ENCODE measurements at places on chromosomes 4 and X.

DNA sequence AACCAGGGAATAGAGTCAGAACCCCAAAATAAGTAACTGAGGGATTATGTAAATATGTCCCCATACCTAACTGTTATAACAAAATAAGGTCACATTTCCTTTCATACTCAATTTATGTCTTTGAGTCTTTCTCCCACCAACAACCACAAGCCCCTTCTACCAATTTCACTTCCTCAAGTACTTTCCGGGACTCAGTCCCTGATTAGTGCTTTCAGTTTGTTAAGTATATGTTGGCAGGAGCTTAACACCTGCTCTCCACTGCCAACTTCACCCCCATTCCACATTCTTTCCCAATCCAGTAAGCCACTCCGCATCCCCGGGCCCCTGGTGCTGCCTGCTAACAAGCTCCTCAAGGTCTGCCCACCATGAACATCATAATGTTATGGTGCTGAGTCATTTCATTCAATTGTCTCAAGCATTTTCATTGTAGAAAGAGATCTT lies 71.3 kb upstream of the SPRY1 start:
- DNase-seq, result no peak

GRCh38 chr4:110663738-110664444 lies 41.0 kb upstream of the PITX2 start:
- DNase-seq, result no peak

DNA sequence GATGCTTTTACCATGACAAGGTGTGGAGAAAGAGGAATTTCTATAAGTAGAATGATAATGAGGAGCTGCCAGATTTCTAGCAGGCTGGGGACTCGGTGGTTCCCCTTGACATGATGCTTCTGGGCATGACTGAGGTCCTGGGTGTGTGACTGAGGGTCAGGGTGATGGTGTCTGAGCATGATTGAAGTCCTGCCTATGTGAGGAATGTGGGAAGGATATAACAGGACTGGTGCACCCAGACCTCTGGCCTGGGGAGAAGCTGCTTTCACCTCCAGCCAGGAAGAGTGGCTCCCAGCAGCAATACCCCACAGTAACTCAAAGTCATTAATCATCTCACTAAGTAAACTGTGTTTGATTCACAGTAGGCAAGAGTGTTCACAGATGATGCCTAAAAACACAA lies 17.4 kb downstream of the SORBS2 start:
- no peak for DNase-seq

DNA sequence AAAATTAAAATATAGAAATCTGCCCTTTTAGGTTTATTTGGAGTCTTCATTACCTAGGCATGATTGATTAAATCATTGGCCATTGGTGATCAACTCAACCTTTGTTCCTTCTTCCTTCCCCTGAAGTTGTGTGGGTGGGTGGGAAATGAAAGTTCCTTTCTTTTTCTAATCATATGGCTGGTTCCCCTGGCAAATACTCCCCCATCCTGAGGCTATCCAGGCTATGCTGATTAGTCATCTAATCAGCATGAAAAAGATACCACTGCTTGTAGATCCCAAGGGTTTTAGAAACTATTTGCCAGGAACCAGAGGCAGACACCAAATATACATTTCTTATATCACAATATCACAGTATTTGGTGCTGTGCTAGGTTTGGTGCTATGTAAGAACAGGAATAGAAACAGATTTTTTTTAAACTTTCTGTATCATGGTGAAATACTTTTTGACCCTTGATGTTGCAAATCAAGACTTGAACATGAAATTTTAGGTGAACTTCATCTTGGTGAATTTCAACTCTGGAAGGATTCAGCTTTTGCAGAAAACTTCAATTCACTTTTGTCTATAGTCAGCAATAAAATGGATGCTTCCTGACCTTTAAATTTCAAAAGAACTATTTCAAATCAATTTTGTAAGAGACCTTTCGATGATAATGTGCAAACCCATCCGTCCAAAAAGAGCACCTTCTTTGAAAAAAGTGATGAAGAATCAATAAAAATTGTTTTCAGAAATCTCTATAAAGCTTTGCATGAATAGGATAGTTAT lies 71.1 kb downstream of the CCSER1 start:
- no peak for DNase-seq

- DNase-seq, result peak; percentile 50
Observed at GRCh38 chr4:54658252-54659093, 716 bp downstream of the KIT start.

GRCh38 chr4:60962286-60962685 lies 237.8 kb upstream of the ADGRL3 start:
- no peak for DNase-seq

- no peak for DNase-seq
Observed at GRCh38 chr4:188732131-188732530, 592.9 kb downstream of the TRIML1 start.

- DNase-seq, result no peak
Observed at GRCh38 chr4:188707036-188707435, 567.8 kb downstream of the TRIML1 start.

- DNase-seq, result no peak
Observed at GRCh38 chr4:65033899-65034298, 624.6 kb upstream of the TECRL start.

- DNase-seq, result no peak
Observed at GRCh38 chr4:87399148-87399547, 8.2 kb upstream of the HSD17B11 start.

DNA sequence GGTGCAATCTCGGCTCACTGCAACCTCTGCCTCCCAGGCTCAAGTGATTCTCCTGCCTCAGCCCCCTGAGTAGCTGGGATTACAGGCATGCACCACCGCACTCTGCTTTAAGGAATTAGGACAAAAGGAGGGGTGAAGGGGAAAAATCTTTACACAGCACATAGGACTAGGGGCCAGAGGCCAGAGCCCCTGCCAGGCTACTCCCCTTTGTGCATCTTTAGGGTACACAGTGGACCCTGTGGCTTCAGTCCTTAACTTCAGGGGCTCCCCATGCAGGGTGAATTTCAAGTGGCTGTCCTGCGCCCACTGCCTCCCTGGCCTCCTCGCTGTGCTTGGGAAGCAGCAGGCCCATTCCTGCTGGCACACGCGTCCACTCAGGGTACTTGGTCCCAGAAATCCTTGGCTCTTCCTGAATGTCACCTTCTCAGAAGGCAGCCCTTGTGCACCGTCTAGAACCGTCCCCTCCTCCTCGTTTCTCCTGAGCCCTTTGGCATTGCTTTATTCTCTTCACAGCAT lies 138.9 kb upstream of the PSAPL1 start:
- no peak for DNase-seq

- DNase-seq, result no peak
Observed at GRCh38 chr4:3668825-3669552, 97.2 kb upstream of the ADRA2C start.

GRCh38 chr4:145176641-145177432 lies 3.6 kb downstream of the OTUD4 start:
- no peak for DNase-seq

Measured in occipital lobe (tissue), 3 donors.